Large intestine (tissue), 12 donors: ENCODE measurements at places on chromosomes 4 and X. TPM values are rescaled to one million over a fixed set of nuclear protein-coding genes. Genes with fewer than 3 reads are reported as not detected.

Gene RP2
- 12.3 TPM for polyA plus RNA-seq

DNA sequence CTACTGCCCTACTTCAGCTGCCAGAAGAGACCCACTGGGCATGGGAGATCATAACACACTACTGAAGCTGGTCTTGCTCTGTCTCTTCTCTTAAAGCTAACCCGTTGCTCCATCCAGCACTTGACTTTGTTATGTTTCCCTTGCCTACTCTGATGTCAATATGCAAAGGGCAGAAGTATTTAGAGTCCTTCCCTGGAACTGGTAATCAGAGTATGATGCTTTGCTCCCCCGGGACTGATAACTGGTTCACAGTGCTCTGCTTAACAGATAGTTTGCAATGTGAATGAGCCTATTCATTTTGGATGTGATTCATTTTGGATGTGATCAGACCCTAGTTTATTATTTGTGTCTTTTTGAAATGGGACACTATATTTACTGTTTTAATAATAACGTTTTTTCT, 12.3 kb upstream of the UCP1 start:
- no peak overlapping the region for H3K4me3 ChIP-seq
- no peaks in the 10 kb centered on the region for H3K4me1 ChIP-seq
- DNase-seq = no peak
- no peaks in the 10 kb centered on the region for H3K36me3 ChIP-seq
- no peak overlapping the region for H3K27ac ChIP-seq

GRCh38 chrX:99371976-99372595, 1038.0 kb downstream of the PCDH19 start:
- H3K27me3 ChIP-seq = no peaks in the 10 kb centered on the region
- H3K36me3 ChIP-seq = no peaks in the 10 kb centered on the region
- H3K4me1 ChIP-seq = no peaks in the 10 kb centered on the region

DNA sequence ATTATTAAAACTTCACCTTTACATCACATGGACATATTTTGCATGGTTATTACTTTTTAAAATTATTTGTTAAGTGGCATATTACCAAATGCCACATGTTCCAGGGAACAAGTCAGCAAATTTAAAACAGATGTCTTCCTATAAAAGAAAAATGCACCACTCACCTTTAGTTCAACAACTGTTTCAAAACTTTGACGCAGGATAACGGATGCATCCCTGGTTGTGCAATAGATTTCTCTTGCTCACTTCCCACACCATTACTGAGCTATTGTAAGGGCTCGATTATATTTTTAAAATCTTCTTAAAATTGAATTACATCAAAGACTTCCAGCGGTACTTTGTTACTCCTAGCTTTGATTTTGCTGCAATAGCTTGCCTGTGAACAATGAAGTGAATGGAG, 93.0 kb upstream of the ARHGAP24 start:
- H3K27ac ChIP-seq = no peak overlapping the region
- no peaks in the 10 kb centered on the region for H3K4me1 ChIP-seq
- H3K36me3 ChIP-seq = no peaks in the 10 kb centered on the region
- H3K4me3 ChIP-seq = no peak overlapping the region
- no peak for DNase-seq
- no peaks in the 10 kb centered on the region for H3K27me3 ChIP-seq
